ENCODE measurements at places on chromosomes 13 and 19.

GRCh38 chr19:35545855-35546381, 492 bp downstream of the TMEM147 start:
- DNase-seq, result peak; percentile 29

GRCh38 chr13:66914155-66914554, 316.0 kb downstream of the PCDH9 start:
- no peak for DNase-seq

DNA sequence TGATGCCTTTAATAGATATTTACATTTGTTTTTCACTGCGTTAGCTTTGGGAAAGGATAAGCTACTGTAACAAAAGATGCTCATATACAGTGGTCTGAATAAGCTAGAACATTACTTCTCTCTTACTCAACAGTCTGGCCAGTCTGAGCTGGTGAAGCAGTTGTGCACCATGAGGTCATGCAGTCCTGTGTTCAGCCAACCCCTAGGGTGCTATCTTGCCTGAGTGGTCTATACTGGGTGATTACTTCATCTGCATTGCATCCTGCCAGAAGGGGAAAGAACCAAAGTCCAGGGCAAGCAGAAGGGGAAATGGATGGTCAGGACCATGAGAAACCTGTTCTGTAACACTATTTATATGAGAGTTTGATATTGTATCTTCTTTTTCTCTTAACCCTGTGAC, 31.5 kb downstream of the ERCC5 start:
- no peak for DNase-seq

GRCh38 chr19:32269831-32270230, 75.6 kb upstream of the ZNF507 start:
- DNase-seq, result no peak

DNA sequence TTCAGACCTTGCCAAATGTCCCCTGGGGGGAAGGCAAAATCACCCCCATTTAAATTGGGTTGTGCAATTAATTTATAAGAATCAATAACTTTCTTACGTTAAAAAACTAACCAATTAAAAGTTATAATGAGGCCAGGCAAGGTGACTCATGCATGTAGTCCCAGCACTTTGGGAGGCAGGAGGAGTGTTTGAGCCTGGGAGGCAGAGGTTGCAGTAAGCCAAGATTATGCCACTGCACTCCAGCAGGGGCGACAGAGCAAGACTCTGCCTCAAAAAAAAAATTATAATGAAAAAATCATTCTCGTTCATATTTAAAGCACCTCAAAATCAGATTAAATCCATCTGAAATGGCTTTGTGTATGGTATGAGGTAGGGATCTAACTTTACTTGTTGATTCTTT, 18.4 kb upstream of the SIGLEC14 start:
- DNase-seq, result no peak

GRCh38 chr13:104759069-104759468, 1692.9 kb upstream of the SLC10A2 start:
- DNase-seq, result no peak

GRCh38 chr13:39855236-39855635, 199.8 kb downstream of the COG6 start:
- DNase-seq, result no peak

DNA sequence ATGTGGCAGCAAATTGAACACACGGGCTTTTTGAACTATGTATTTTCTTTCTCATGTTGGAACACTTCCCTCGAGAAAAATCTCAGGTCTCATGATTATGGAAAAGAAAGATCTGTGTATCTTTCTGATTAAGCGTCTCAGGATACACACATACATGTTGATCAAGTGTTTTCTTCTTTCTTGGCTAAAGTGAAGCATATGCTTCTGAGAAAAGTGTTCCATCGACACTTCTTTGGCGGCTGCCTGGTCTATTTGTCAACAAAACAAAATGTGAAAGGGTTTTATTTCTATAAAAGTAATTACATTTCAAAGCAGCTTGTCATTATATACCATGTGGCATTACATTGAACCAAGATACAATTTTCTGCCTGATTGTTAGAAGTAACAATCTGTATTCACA, 157.5 kb downstream of the DLEU7 start:
- DNase-seq, result no peak

- DNase-seq, result no peak
Observed at GRCh38 chr13:30552567-30552966, 65.2 kb upstream of the USPL1 start.

All from CD4-positive, alpha-beta T cell treated with Interleukin-4 for 1 hour (primary cell).